ENCODE measurements at places on chromosomes 2 and 18. TPM values are rescaled to one million over a fixed set of nuclear protein-coding genes. Genes with fewer than 3 reads are reported as not detected.

ACTG2 gene
- not detected for total RNA-seq

DAPL1 gene
- total RNA-seq, result not detected

DYNAP gene
- total RNA-seq, result not detected

SSB gene
- 39.5 TPM for total RNA-seq

GRCh38 chr2:174663550-174663949 is 65.9 kb upstream of the WIPF1 start:
- peaks cover 27% of the 10 kb centered on the region for H3K4me1 ChIP-seq
- H3K4me3 ChIP-seq, result no peak overlapping the region
- no peak for ATAC-seq
- no peak overlapping the region for H3K27ac ChIP-seq
- no peaks in the 10 kb centered on the region for H3K27me3 ChIP-seq

PLCL1 gene
- 0.87 TPM for total RNA-seq

TMEM182 gene
- total RNA-seq, result 4.9 TPM

- H3K4me1 ChIP-seq, result no peaks in the 10 kb centered on the region
- no peaks in the 10 kb centered on the region for H3K36me3 ChIP-seq
- no peak overlapping the region for H3K4me3 ChIP-seq
- H3K27ac ChIP-seq, result no peak overlapping the region
- ATAC-seq, result no peak
Observed at GRCh38 chr2:132623096-132623839, 46.7 kb downstream of the LYPD1 start.

DNA sequence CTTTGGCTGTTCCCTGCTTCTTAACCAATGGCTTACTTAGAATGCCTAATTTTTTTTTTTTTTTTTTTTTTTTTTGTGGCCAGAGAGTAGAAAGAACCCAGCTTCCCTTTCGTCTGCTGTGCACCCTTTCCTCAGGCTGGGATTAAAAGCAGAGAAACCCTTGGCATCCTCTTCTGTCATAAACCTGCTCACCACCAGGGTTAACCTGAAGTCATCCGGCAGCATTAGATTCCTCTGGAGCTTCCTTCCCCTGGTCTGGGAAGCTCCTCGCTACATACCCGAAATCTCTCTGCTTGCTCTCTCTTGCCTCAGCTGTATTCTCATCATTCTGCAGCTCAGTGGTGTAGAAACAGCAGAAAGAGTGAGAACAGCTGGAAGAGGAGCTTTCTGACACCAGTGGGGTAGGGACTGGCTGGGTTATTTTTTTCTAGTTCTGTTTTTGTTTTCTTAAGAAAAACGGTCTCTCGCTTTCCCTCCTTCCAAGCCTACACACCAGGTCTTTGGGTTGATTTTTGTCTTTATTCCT is 339.0 kb upstream of the MEIS1 start:
- H3K36me3 ChIP-seq, result no peaks in the 10 kb centered on the region
- ATAC-seq, result no peak
- no peaks in the 10 kb centered on the region for H3K27me3 ChIP-seq
- no peaks in the 10 kb centered on the region for H3K4me1 ChIP-seq
- H3K27ac ChIP-seq, result no peak overlapping the region

DNA sequence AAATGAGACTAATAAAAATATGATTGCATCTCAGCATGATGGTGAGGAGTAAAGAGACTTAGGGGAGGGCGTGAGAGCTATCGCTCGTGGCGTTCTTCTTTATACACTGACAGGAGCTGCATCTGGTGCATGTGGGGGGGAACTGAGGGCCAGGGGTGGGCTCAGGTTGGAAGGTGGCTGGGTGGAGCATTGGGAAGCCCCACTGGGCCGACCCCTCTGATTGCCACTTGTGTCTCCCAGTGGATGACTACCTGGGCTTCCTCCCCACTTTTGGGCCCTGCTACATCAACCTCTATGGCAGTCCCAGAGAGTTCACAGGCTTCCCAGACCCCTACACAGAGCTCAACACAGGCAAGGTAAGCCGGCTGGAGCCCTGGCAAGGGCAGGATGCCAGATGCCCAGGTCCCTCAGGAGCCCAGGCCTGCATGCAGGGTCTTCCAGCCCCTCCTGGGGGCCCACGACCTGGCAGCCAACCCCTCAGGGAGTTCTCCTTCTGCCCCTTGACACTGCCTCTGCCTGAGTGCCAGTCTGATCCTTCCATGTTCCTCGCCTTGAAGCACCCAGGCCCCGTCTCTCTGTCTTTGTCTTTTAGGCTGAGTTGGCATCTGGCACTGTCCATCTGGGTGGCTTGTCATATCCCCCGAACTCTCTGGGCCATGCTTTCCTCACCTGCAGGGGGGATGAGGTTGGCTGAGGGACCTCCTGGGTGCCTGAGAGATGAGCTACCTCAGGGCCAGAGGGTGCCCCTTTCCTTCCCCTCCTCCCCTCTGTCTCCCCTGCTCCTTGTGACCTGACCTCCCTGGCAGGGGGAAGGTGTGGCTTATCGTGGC is 97.7 kb downstream of the DYSF start:
- H3K4me3 ChIP-seq, result no peak overlapping the region
- no peaks in the 10 kb centered on the region for H3K36me3 ChIP-seq
- ATAC-seq, result no peak

DNA sequence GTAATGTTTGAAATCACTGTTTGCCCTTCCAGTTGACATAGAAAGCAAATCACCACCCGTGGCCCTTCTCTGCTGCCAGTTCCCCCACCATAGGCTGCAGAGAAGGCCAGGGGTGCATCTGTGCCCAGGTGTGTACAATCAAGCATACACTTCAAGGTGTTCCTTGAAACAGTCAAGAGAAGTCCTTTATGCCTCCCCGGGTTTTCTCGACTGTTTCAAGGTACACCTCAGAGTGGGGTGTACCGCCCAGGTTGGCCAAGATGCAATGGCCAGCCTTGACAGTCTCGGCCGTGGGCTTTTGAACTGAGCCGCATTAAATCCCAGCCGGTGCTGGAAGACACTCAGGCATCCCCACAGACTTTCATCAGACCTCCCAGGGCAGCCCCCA is 21.0 kb upstream of the ATP9B start:
- no peaks in the 10 kb centered on the region for H3K4me1 ChIP-seq
- H3K27ac ChIP-seq, result no peak overlapping the region
- H3K27me3 ChIP-seq, result peaks cover 9% of the 10 kb centered on the region
- H3K4me3 ChIP-seq, result no peak overlapping the region
- H3K36me3 ChIP-seq, result no peaks in the 10 kb centered on the region
- no peak for ATAC-seq

GRCh38 chr2:99636144-99637034 is 146.6 kb upstream of the REV1 start:
- H3K4me3 ChIP-seq, result no peak overlapping the region
- no peaks in the 10 kb centered on the region for H3K27me3 ChIP-seq
- no peaks in the 10 kb centered on the region for H3K4me1 ChIP-seq
- H3K27ac ChIP-seq, result no peak overlapping the region
- no peaks in the 10 kb centered on the region for H3K36me3 ChIP-seq
- ATAC-seq, result no peak

- ATAC-seq, result peak; percentile 49
- no peaks in the 10 kb centered on the region for H3K36me3 ChIP-seq
- no peaks in the 10 kb centered on the region for H3K27me3 ChIP-seq
- no peak overlapping the region for H3K4me3 ChIP-seq
- H3K27ac ChIP-seq, result no peak overlapping the region
Observed at GRCh38 chr18:62828091-62828640, 112.8 kb downstream of the PHLPP1 start.

LIMS4 gene
- total RNA-seq, result 0.43 TPM

OSBPL1A gene
- total RNA-seq, result 2.8 TPM

GRCh38 chr2:200762127-200762526 is 49.6 kb upstream of the BZW1 start:
- H3K4me1 ChIP-seq, result peaks cover 12% of the 10 kb centered on the region
- no peak overlapping the region for H3K4me3 ChIP-seq
- H3K27me3 ChIP-seq, result peaks cover 17% of the 10 kb centered on the region
- no peaks in the 10 kb centered on the region for H3K36me3 ChIP-seq
- H3K27ac ChIP-seq, result no peak overlapping the region

DNA sequence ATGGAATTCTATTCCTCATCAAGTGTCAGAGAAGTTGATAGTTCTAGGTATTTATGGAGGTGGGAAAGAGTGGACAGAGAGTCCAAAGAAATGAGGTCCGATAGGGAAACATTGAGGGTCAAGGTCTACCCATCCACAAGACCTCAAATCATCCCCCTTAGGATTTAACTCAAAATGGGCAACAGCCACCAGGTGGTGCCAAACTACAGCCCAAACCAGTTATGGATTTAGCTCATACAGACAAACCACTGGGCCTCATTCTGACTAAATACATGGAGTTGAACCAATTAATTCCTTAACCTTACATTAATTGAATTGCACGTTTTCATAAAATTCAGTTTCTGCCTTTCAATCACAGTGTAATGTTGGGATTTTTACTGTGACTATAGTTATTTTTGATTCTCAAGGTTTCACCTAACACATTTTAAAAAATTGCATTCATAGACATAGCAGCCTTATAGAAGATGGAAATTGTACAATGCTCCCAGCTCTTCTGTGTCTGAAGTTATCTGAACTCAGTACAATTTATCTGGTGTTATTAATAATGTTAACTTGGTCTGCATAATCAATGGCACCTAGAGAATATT is 98.2 kb upstream of the HNMT start:
- H3K27me3 ChIP-seq, result peaks cover 5% of the 10 kb centered on the region
- H3K36me3 ChIP-seq, result no peaks in the 10 kb centered on the region
- H3K4me3 ChIP-seq, result no peak overlapping the region
- no peaks in the 10 kb centered on the region for H3K4me1 ChIP-seq

DNA sequence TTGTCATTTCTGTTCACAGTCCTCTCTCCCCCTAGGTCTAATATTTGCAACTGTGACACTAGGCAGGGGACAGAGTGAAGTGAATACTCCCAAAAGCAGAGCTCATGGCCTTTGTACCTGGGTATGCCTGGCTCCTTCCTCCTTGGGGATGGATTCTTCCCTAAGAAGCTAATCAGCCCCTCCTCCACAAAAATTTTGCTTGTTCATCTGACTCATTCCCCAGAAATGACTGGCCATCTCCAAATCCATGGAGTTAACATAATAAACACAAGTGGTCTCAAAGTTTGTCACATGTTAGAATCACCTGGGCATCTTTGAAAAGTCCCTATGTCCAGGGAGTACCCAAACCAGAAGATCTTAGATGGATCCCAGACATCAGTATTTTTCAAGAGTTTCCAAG is 65.3 kb downstream of the SUCLG1 start:
- H3K4me1 ChIP-seq, result no peaks in the 10 kb centered on the region
- ATAC-seq, result no peak
- no peaks in the 10 kb centered on the region for H3K27me3 ChIP-seq
- H3K36me3 ChIP-seq, result no peaks in the 10 kb centered on the region
- H3K27ac ChIP-seq, result no peak overlapping the region

ATP8B1 gene
- not detected for total RNA-seq

- no peaks in the 10 kb centered on the region for H3K4me1 ChIP-seq
- no peak overlapping the region for H3K4me3 ChIP-seq
Observed at GRCh38 chr2:56012221-56012765, 88.7 kb upstream of the EFEMP1 start.

DNA sequence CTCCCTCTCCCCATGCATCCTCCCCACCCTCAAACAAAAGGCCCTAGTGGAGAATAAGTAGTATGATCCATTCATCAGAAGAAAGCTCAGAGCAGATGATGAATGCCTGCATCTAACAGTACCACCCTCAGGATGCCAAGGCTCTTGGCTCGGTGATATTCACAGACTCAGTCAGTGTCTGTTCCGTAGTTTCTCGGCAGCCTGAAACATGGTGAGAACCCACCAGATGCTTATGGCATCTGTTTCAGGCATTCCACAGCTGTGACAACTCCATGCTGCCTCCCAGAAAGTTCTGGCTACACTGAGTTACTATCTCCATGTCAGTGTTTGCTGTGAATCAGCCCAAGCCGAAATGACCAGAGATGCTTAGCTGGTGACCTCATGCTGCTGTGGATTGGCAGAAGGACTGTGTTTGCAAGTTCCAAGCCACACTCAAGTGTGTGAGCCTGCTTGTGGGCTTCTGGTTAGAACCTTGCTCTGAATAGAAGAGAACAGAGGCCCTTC is 83.9 kb downstream of the WDSUB1 start:
- ATAC-seq, result no peak
- no peaks in the 10 kb centered on the region for H3K36me3 ChIP-seq
- H3K27me3 ChIP-seq, result no peaks in the 10 kb centered on the region
- no peak overlapping the region for H3K27ac ChIP-seq
- H3K4me1 ChIP-seq, result peaks cover 10% of the 10 kb centered on the region

FAP gene
- total RNA-seq, result not detected

DNA sequence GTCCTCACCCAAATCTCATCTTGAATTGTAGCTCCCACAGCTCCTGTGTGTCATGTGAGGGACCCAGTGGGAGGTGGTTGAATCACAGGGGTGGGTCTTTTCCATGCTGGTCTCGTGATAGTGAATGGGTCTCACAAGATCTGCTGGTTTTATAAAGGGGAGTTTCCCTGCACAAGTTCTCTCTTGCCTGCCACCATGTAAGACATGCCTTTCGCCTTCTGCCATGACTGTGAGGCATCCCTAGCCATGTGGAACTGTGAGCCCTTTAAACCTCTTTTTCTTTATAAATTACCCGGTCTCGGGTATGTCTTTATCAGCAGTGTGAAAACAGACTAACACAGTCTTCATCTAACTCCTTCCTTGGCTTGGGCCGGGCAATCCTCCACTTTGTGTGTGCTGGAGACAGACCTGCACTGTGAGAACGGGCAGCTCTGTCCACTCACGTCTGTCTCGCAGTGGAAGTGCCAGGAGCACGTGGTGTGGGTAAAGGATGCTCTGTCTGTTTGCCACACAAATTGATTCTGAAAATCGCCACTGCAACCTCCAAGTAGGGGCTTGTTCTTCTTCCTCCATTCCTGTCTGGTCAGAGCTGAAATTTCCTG is 47.6 kb upstream of the OTOS start:
- no peak overlapping the region for H3K27ac ChIP-seq
- no peak for ATAC-seq
- H3K4me1 ChIP-seq, result no peaks in the 10 kb centered on the region
- no peak overlapping the region for H3K4me3 ChIP-seq
